Activated T-cell treated with anti-CD3 and anti-CD28 coated beads, Interleukin-2, amount 50 U/mL, for 72 hours (primary cell): ENCODE measurements at places on chromosomes 11 and 22. TPM values are rescaled to one million over a fixed set of nuclear protein-coding genes. Genes with fewer than 3 reads are reported as not detected.

DNA sequence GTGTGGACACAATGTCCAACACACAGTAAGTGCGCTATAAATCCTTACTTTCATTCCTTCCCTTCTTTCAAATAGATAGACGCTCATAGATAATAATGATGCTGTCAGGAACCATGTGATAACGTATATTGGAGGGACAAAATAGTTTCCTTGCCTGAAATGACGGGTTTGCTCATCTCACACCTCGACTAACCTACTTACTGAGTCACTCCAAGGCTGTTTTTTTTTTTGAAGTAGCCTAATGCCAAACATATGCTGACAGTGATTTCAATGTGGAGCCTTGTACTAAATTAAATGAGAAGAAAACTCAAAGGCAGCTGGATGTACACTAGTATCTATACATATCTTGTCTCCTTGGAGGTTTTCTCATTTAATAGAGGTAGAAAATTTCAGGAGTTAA is 400.5 kb downstream of the NELL1 start:
- no peak for DNase-seq

SLC16A8 gene
- not detected for total RNA-seq

- DNase-seq = no peak
These were observed 92.9 kb upstream of the USP47 start for GRCh38 chr11:11748706-11749365.

DNA sequence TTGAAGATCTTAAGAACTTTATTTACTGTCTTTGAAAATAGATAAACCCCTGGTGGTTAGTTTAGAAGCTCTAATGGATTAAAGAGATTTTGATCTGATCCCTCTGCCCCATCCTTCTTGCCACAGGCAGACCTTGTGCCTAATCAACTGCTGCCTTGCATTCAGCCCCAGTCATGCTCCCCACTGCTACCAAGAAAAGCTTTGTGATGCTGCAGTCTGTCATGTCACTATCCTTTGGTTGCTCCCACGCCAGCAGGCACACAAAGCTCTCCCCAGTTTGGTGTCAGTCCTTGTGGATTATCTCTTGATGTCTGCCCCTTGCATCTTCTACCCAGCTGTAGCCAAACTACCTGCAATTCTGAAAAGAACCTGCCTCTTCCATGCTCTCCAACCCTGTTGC is 112.2 kb downstream of the MTNR1B start:
- DNase-seq = no peak

PLET1 gene
- total RNA-seq = not detected

BARX2 gene
- total RNA-seq = 4.1 TPM

- DNase-seq = no peak
These were observed 414 bp upstream of the MIEF1 start for GRCh38 chr22:39501644-39502108.

DNA sequence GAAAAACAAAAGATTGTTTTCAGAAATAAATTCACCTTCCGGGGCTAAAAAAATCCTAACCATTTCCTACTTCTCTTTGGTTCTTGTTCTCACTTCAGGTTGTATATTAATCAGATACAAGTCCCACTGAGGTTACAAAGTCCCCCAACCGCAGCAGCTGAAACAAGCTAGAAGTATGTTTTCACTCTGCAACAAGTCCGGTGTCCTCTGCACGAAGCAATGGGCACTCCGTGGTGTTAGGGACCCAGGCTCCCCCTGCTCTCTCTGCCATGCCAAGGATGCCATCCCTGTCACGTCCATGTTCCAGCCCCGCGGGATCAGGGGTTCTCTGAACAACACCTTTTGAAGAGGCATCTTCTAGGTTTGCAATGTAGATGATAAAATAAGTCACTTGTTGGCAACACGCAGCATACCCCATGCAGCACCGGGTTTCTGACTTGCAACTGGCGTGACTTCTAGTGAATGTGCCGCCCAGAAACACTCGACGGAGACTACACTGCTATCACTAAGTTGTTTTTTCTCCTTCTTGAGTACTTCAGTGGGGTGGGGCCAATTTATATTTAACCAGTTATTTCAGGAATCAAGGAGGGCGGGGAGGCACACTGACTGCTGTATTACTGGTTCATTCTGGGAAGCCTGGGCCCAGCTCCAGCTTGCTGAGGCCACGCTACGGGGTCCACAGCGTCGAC is 25.4 kb upstream of the GSTP1 start:
- DNase-seq = no peak
